NAMALWA (cell line): ENCODE measurements at places on chromosomes 6 and 20.

DNA sequence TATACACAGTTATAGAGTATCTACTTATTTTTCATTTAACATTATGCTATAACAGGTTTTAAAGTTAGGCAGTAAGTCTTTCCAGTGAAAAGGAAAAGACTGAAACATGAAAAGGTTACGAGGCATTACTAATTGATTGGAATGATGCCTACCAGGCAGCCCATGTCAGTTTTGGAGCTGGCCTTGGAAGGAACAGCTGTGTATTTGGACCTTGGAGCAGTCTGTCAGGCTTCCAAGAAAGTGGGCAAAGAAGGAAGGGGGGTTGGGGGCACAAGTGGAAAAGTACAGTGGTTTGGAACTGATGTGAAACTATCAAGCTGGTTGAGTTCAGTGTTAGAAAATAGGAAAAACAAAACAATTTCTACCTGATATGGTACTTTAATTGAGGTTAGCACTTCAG is 41.7 kb downstream of the SLC16A10 start:
- DNase-seq, result no peak

DNA sequence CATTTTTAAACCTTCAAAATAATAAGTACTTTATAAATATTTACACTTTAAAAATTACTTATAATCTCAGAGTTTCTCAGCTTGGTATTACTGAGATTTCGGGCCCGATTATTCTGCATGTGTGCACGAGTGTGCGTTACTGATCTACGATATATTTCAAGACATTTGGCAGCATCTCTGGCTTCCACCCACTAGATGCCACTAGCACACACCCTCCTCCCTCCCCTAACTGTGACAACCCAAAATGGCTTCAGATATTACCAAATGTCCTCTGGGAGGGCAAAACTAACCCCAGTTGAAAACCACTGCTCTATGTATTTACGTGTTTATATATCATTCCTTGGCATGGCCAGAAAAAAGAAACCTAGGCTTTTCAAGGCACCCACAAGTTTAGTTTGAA is 95.9 kb downstream of the FYN start:
- no peak for DNase-seq

DNA sequence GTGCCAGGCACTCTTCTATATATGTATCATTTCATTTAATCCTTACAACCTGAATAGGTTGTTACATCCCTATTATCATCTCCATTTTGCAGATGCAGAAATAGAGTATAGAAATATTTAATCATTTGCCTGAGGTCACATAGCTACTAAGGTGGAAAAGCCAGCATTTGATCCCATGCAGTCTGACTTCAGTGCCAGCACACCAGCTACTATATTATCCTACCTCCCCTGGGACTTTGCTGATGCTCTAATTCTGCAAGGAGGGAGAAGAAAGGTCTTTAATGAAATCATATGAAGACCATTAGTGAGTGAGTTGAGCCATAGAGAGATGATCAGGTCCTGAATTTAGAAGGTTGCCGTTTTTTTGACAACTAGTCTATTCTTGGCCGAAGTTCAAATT is 53.7 kb downstream of the TOP1 start:
- no peak for DNase-seq

GRCh38 chr20:258963-259362 is 1.4 kb downstream of the DEFB132 start:
- DNase-seq, result peak; percentile 17

GRCh38 chr6:56072856-56073255 is 174.5 kb downstream of the COL21A1 start:
- no peak for DNase-seq

DNA sequence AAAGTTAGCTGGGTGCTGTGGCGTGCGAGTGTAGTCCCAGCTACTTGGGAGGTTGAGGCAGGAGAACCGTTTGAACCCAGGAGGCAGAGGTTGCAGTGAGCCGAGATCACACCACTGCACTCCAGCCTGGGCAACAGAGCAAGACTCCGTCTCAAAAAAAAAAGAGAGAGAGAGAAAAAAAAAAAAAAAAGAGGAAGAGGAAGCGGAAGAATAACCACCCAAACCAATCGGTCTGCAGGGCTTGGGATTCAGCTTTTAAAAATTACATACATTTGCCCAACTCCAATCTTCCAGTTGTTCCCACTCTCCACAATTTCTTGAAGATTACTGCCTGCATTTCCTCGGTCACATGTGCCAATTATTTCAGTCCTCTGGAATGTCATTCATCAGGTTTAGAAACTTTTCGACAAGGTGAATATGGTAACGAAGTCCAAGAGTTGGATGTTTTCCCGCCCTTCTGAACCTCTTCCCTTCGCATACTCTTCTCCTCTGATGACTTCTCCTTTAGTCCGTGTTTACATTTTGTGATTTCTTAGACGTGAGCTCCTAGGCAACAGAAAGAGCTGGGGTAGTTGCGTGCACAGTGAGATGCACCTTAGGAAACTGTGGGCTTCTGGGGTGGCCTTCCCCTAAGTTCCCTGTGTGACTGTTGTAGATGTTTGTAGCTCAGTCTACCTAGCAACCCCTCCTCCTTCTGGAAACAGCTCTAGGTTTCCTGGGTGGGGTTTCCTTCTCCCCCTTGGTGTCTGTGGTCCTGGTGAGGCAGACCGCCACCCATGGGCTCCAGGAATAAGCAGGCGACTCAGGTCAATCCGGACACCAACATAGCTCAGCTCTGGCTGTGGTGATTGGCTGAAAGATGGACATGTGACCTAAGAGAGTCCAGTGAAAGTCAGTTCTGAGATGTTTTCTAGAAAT is 63.0 kb upstream of the NCOA3 start:
- DNase-seq, result no peak

DNA sequence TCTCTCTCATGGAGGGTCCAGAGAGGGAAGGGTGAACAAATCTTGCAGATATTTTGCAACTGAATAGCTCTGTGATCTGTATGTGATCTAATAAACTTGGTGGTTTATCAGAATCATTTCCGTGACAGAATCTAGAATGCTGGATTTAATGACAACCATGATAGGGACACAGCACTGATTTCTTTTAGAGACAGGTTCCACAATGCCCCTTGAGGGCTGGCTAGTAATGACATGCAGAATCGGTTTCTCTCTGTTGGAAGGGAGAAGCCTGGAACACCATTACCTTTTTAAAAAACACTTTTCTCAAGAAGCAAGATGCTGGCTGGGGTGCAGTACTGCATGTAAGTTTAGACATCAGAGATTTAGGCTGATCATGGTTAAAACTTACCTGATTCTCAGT is 313.4 kb downstream of the CDH26 start:
- DNase-seq, result peak; percentile 26
